NCI-H1694 (cell line): ENCODE measurements at places on chromosomes 3 and 15.

GRCh38 chr3:108588601-108589000, 637 bp downstream of the CIP2A start:
- DNase-seq, result no peak

DNA sequence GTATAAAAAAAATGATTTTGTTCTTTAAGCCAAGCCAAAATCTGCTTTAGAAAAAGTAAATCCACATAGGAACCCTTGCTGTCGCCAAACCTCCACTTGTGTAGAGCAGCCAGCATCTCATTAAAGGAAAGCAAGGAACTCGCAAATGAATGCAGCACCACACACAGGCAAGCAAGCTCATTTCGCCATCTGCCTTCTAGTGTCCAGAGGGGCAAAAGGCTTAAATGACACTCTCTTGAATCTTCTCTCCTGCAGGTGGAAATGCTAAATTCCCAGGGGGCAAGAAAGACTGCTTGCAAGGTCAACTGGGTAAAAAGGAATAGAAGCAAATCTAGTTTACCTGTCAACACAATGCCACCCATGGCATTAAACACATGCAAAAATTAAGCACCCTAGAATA, 2.4 kb downstream of the MB21D2 start:
- peak; percentile 25 for DNase-seq

DNA sequence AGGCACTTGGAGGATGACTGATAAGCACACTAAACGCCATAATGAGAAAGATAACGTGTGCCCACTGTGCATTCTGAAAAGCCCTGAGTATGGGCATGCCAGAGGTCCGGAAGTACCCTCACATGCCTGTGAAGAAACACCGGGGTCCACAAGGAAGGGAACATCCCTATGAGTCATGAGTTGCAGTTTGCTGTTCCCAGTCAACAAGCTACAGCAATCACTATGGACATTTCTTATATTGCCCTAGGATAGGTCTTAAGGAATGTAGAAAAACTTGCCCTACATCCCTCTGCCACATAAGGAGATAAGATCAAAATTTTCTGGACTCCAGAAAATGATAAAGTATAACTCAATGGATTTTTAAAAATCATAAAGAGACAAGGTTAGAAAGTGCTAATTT, 9.9 kb downstream of the MB21D2 start:
- DNase-seq, result no peak

DNA sequence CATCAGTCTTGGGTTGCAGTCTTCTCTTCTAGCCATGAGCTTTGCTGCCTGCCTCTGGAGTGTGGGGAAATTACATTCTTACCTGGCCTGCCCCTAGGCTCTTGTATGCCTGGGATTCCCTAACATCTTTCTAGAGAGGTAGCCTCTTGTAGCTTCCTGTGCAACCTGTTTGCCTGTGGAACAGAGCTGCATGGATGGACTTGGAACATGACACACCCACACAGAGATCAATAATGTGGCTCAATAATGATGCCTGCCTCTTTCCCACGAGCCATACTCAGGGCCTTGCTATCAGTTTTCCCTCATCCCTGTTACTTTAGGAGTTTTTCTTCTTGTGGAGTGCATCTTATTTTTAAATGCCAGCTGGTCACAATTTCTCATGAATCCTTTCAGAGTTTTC, 11.4 kb downstream of the CHCHD6 start:
- DNase-seq, result no peak

GRCh38 chr15:59406446-59406845, 31.5 kb upstream of the FAM81A start:
- no peak for DNase-seq

- no peak for DNase-seq
Observed at GRCh38 chr3:25727316-25727715, 55.9 kb downstream of the NGLY1 start.

DNA sequence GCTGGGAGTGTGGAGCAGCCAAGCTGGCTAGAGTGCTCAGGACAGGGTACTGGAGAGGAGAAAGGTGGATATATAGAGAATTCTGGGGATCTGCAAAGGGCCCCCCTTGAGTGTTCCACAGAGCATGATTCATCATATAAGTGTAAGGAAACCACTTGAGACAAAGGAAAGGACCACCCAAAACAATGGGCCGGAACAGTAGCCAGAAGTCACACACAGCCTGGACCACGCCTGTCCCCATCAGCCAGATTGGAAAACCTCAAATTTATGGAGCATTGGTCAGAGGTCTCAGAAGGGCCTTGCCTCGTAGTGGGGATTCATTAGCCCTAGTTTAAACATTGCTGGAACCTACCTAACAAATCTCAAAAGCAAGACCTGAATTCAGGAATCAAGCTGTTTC, 4.9 kb upstream of the KNSTRN start:
- DNase-seq, result no peak

DNA sequence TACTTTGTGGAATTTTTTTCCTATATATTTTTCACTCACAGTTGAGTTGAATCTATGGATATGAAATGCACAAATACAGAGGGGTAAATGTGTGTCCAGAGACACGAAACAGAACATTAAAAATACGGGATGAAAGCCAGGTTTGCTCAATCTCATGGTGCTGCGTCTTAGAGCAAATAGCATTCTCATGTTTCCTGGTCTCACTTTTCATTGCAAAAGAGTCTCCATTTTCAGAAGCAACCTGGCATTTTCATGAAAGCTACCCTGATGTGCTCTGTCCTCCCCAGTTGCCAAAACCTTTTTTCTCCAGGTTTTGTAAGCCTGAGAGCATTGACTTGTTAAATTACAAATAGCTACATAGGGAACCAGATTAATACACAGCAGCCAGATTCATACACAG, 49.5 kb upstream of the MBNL1 start:
- no peak for DNase-seq

DNA sequence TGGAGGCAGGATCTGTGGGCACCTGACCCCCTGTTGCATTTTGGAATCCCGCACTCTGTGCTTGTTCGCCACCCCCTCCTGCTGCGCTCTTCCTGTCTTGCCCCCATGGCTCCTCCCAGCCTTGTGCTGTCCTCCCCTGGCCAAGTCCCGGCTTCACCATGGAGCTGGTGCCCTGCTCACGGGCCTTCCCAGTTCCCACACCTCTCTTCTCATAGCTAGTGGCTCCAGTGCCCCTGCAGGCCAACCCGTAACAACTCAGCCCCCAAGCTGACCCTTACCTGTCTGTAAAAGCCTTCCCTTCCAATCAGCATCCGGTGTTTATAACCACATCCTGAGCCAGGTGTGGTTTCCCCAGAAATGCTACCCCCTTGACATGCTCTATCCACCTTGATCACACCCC, 407.7 kb upstream of the C2CD4B start:
- DNase-seq, result no peak

DNA sequence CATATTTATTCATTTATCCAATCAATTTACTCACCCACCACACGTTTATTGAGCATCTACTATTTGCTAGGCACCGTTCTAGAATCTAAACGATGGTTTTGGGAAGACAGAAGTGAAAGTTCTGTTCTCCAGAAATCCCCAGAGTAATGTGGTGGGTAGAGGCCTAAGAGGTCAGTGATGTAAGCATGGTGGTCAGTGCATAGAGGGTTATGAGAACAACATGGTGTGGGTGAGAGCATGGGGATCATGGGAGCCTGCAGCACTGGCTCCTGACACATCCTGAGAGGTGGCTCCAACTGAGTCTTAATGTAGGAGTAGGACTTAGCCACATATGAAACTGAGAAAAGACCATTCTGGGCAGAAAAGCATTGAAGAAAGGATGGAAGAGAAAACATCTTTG, 85.3 kb upstream of the TNFAIP8L3 start:
- no peak for DNase-seq

DNA sequence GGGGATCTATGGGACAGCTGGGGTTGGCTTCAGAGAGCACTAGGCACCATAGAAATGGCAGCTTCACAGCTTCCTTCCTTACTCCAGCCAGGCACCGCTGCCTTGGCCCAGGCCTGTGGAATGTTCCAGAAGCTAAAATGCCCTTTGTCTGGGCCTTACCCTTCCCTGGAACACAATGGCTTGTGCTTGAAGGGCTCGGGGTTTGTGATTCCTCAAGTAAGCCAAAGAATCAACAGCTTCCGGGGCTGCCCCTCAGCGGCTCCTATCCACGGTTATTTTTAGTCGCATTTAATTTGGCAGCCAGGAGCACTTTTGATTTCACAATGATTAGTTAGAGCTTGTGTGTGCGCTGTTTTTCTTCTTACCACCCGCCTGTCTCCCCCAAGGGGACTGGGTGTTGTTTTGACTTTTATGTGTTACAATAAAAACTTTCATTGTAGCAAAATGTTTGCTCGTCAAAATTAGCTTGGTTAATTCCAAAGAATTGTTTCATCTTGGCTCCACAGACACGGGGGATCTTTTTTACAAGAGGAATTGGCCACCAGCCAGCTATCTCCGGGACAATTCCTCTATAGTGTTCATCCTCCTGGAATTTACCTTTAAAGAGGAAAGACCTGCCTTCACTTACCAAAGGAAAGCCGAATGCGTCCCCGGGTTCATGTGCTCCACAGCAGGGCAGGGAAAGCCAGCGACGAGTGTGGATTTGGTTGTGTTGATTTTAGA, 73.8 kb downstream of the TLE3 start:
- DNase-seq, result no peak

GRCh38 chr3:113161661-113162060, 49.7 kb upstream of the BOC start:
- no peak for DNase-seq
